Hematopoietic multipotent progenitor cell treated with erythropoietin and hydrocortisone succinate and interleukin-3 and kit ligand, for 4 days (in vitro differentiated cells): ENCODE measurements at places on chromosomes 3 and 15.

DNA sequence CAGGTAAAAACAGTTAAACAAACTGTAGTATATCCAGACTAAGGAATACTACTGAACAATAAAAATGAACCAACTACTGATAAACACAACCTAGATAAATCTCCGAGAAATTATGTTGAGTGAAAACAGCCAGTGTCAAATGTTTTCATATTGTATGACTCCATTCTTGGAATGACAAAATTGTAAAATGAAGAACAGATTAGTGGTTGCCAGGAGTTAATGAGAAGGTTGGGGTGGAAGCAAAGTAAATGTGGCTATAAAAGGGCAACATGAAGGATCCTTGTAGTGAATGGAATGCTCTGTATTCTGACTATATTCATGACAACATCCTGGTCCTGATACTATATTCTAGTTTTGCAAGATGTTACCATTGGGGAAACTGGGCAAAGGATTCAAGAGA is 27.5 kb upstream of the ACKR4 start:
- no peak for DNase-seq

DNA sequence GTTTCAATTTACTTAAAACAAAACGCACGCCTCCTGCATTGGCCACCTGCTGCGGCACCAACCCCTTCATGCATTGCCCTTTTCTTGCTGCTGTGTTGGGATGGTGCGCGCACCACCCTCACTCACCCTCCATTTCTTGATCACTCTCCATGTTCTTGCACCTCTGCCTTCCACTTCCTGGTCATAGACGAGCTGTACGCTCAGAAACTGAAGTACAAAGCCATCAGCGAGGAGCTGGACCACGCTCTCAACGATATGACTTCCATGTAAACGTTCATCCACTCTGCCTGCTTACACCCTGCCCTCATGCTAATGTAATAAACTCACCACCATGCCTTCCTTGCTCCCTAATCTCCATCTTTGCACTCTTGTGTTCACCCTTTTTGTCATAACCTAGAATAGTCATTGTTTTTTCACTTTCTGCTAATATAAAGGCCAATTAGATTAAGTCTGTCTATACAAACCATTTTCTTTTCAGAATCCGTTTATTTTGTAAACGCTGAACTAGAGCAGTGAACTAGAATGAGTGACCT is 21.4 kb downstream of the TPM1 start:
- DNase-seq, result no peak

DNA sequence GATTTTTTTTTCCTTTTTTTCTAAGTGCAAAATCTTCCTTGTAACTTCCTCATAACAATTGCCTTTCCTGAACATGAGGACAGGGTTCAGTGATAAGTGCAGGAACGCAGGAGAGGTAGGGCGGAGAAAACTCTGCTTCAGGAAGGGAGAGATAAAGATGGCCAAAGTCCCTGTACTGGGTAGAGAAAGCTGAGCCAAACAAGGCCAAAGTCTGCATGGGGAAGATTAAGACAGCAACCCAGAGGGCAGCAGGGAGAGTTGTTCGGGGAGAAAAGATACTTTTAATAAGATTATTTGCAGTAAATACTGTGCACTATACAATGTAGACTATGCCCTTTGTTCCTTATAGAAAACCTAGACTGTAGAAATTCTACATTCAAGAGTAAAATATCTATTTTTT is 55.4 kb upstream of the LRRFIP2 start:
- peak; percentile 95 for DNase-seq

GRCh38 chr3:58020783-58021071 is 12.5 kb downstream of the FLNB start:
- no peak for DNase-seq

- DNase-seq, result no peak
Observed at GRCh38 chr3:195031574-195032003, 239.4 kb downstream of the XXYLT1 start.

GRCh38 chr15:90001062-90001682 is at the start of gene ZNF710:
ZNF710 (plus strand) TSS chr15:90001324; CDS start chr15:90067138, 65,814 bp downstream.
- peak; percentile 75 for DNase-seq

GRCh38 chr3:15330031-15330596 is 2.3 kb downstream of the SH3BP5 start:
- DNase-seq, result no peak

GRCh38 chr3:29695201-29695600 is 414.3 kb downstream of the RBMS3 start:
- no peak for DNase-seq

GRCh38 chr3:34357461-34357860 is 559.0 kb downstream of the PDCD6IP start:
- DNase-seq, result no peak

GRCh38 chr3:141279077-141279967 is 47.7 kb downstream of the PXYLP1 start:
- DNase-seq, result peak; percentile 58

- DNase-seq, result peak; percentile 25
Observed at GRCh38 chr3:28915741-28916500, 364.9 kb upstream of the RBMS3 start.

- no peak for DNase-seq
Observed at GRCh38 chr3:72694398-72694797, 153.8 kb downstream of the SHQ1 start.

GRCh38 chr15:61483599-61483998 is 254.5 kb upstream of the RORA start:
- DNase-seq, result no peak

DNA sequence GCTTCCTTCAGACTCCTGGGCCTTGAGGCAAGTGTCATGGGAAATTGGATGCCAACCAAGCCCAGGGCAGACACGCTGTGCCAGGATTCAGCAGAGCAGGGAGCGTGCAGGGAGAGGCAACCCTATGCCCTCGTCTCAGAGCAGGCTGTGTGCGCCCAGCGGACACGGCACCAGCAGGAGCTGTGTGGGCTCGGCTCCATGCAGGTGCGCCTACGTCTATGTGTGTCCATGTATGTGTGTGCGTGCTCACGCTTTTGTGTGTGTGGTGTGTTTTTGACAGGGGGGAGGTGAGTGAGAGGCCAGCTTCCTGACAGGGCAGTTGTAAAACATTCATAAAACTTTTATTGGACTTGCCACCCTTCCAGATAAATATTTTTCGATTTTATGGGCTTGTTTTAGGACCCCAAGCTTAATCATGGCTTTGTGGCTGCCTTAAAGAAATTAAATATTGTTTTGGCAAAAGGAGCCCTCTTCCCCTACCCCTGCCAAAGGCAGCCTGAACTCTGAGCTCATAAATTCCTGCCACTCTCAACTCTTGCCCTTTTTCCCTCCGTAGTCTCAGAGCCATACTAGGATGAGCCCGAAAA is 84.4 kb downstream of the DNAJB8 start:
- no peak for DNase-seq

DNA sequence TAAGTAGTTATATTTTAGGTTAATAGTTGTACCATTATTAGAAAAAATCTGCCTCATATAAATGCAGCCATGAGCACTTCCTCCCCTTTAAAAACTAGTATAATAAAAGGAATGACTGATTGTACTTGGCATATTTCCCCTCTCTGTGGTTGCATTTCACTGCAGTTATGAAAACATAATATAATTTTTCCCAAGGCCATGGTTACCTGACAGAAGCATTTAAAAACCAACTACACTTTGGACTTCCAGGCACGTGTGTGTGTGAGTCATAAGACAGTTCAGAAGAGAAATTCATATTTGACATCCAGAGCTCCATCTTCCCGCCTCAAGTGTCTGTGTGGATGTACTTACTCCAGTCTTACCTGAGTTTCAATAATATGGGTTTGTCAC is 828.2 kb upstream of the CFAP20DC start:
- no peak for DNase-seq

- DNase-seq, result peak; percentile 65
Observed at GRCh38 chr15:84955089-84955848, 26.4 kb upstream of the PDE8A start.

DNA sequence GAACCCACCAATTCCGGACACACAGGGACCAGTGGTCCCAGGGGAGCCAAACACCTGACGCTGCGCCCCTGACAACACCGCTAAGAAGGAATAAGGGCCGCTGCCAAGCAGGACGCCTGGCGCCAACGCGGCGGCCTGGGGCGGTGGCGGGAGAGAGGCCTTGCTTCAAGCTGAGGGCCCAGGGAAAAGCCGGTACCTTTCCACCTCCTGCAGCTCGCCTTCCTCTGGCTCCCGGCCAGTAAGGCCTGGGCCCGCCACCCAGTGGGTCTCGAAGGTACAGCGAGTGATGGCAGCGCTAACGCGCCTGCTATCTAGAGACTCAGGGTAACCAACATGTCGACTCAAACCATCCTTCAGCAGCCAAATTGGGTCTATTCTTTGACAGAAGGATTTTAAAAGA is 1074.1 kb downstream of the SI start:
- DNase-seq, result peak; percentile 2

DNA sequence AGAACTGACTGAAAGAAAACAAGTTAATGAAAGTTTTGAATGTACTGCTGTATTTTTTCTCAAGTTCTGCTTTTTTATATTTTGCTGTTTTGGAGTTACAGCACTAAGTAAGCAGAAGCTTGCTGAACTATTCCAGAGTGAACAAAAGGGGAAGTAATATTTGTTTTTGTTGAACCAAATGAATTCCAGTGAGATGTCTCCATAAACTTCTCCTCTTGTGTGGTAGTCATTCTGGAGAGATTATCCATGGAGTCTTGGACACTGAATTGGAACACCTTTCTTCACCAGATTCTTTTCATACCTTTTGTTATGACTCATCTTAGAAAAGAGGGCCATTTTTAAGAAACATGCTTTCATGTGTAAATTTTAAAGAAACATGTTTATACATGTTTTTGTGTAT is 8.8 kb downstream of the ANKUB1 start:
- DNase-seq, result peak; percentile 73

- DNase-seq, result no peak
Observed at GRCh38 chr15:30065025-30065801, 17.5 kb upstream of the GOLGA8J start.

DNA sequence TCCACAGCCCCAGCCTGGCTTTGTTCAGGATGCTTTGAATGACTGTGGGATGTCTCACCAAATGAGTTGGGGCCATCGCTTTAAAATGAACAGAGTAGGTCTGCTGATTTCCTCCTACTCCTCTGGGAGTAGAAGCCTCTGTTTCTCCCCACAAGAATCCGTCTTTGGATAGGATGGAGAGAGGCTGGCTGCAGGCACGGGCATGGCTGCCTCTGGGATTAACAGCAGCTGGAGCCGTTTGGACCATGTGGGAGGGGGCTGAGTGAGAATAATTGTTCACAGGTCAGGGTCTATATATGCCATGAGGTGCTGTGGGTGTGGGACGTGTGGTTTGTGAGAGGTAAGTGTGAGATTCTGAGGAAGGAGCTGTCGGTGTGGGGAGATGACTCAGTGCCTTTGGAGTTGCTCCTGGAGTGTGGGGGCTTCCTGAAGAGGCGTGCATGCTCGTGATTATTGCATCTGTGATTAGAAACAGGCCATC is 48.0 kb upstream of the APEH start:
- DNase-seq, result no peak

DNA sequence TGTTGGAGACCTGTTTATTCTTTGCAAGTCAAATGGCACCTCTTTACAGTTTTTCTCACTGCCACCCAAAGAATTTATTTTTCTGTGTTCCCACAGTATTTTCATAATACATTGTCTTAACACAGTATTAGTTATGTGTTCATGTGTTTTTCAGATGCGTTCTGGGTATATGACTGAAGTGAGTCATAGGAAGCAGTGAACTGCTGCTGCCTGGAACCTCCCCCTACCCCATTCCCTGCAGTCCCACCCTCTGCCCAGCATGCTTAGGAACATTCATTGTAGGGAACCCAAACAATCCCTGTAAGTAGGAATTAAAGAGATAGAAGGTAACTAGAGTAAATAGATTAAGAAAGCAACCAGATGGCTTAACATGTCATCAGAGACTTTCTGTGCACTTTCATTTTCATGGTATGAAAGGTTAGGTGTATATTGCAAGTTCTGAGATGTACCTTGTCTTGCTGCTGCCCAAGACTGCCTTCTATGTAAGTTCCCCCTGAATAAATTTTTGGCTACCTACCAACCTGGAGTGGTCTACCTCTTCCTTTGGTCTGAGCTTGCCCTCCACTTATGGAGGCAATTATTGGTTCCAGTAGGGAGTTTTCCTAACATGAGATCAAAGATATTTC is 21.9 kb upstream of the SQOR start:
- DNase-seq, result no peak

GRCh38 chr15:87877822-87878542 is 378.6 kb downstream of the NTRK3 start:
- DNase-seq, result no peak

DNA sequence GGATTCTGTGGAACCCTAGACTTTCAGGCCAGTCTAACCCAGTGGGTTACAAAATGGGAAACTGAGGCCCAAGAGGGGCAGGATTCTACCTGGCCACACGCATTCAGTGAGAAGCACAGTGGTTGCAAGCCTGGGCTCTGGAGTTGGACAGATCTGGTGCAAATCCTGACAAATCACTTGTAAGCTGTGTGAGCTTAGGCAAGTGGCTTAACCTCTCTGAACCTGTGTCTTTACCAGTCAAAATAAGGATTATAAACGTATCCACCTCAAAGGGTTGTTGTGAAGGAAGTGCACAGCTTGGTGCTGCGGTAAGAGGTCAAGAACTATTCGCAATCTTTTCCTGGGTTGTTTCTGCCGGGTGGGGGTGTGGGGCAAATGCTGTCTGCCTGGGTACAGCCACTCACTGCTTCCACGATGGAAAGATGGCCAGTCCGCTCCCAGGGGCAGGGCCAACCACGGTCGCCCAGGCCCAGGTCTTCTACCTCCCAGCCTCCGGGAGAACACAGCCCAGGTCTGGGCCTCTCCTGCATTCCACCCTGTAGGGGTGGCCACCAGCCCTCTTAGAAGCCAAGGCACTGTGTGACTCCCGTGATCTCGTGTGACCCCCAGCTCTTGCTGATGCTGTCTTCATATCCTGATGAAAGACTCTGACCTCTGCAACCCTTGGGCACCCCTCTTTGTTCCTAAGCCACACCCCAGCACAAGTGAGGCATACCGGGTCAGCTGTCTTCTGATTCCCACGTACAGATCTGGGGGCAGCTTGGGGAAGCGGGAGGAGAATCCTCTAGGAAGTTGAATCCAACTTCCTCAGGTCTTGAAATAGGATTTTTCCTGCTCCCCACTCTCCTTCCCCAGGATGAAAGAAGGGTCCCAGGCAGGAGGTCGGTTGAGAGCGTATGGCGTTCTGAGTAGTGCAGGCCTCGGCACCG is 1.5 kb downstream of the CHRNA3 start:
- DNase-seq, result no peak

GRCh38 chr3:102174312-102174712 is 260.5 kb upstream of the ZPLD1 start:
- DNase-seq, result no peak

DNA sequence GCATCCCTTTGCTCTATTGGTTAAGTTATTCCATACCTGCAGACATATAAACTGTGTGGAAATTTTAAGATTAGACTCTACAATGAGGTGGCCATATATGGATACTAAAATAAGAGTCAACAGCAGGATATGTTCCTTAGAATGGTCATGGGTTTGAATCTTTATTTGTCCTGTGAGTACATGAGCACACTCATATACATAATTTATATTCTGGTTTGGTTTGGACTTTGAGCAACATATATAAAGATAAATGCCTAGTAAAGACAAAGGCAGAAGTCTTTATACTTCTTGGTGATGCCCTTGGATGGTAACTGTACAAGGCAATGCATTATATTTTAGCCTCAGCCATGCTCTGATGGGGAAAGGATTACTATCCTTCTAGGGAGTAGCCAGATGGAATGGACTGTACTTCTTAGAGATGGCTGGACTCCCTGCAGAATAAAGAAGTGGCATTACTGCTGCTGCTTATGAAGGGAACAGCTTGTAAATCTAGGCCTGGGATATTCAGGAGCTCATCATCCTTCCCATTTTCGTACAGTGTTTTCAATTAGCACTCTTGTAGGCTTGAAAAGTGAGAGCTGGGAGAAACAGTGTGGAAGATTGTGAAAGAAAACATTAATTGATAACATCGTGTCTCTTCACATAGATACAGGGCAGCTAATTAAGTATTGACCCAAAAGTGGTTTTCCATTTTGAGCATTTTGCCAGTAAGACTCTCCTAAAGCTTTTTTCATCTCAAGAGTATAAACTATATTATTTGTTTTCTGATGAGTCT is 60.4 kb downstream of the HMG20A start:
- no peak for DNase-seq
